ENCODE measurements at places on chromosomes 4 and X. TPM values are rescaled to one million over a fixed set of nuclear protein-coding genes. Genes with fewer than 3 reads are reported as not detected.

Gene F11
- not detected for total RNA-seq

Gene FGFR3
- 2.3 TPM for total RNA-seq

Gene XAGE1A
- total RNA-seq = 60.4 TPM

Gene FAM47A
- not detected for total RNA-seq

Gene GLRA2
- total RNA-seq = not detected

Gene TRAM1L1
- 0.66 TPM for total RNA-seq

Gene ATP7A
- total RNA-seq = 3.3 TPM

Gene ZDHHC15
- not detected for total RNA-seq

Gene TCEAL9
- total RNA-seq = 103 TPM

Gene CD40LG
- not detected for total RNA-seq

Gene LDOC1
- total RNA-seq = 105 TPM

Gene ADAM29
- not detected for total RNA-seq

Gene SSX4B
- total RNA-seq = not detected

Gene BEX2
- 14.1 TPM for total RNA-seq

Gene MFAP3L
- 5.7 TPM for total RNA-seq

Gene PDZD4
- total RNA-seq = 3.6 TPM

Measured in A549 treated with ZK216348 at 1 μM for 4 hours (cell line).